Left hindlimb (tissue), 1 donor: ENCODE measurements at places on chromosomes 5 and 9.

GRCh38 chr9:78248635-78249034 lies 12.8 kb downstream of the CEP78 start:
- no peak for DNase-seq

DNA sequence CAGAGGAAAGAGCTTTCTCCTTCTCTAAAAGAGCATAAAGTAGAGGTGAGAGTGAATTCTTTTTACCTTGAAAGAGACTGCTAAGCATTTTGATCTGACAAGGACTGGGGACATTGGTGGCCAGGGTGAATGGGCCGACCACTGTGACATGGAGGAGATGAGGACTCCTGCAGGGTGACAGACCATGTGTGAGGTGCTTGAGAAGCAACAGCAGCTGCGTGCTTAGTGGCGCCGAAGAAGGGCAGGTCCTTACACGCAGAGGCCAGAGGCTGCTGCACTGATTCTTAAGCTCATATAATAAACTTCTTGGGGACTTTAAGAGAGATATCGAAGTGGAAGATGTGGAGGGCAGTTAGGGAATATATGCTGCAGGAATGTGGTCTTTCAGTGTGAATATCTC lies 8.7 kb upstream of the JAKMIP2 start:
- no peak for DNase-seq

DNA sequence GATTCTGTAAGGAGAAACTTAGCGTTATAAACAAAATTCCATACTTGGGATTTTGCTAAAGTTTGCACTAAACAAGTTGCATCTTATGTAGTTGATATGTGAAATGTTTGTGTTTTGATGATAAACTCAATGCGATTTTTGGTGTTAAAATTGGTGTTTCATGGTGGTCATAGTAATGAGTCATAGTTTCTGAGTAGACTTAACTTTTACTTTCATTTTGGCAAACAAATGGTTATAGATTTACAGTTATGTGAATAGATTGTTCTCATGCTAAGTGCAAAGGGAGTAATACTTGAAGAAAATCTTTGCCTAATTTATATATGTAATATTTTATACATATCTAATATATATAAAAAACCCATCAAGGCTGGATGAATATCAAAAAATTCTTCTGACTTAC lies 107.3 kb upstream of the ELAVL2 start:
- no peak for DNase-seq

GRCh38 chr5:50583621-50584020 lies 82.8 kb upstream of the PARP8 start:
- DNase-seq: no peak

DNA sequence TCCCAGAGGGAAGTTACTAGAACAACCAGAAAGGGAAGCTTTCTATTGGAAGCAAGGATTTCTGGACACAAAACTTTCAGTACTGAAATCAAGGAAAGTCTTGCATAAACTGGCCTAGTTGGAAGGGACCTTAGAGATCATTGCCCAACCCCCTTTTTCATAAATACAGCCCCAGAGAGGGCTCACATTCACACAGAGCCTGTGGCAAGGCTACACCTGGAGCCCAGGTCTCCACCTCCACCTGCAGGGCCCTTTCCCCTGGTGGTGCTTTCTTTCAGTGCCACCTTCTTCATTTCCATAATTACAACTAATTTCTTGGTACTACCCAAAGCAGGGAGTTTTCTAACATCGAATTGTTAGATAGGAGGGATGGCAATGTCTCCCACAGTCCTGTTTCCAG lies 85.7 kb downstream of the ADRB2 start:
- no peak for DNase-seq

DNA sequence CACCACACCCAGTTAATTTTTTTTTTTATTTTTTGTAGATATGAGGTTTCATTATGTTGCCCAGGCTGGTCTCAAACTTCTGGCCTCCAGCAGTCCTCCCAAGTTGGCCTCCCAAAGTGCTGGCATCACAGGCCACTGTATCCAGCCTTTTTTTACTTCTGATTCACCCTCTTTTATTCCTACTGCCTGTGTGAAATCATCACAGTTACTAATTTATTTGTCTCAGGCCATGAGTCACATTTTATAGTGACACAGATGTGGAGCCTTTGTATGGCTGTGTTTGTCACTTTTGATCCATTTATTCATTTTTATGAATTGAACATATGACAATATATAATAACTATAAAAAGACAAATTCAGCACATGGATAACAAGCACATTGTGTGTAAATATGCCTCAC lies 67.1 kb upstream of the SNX2 start:
- no peak for DNase-seq

DNA sequence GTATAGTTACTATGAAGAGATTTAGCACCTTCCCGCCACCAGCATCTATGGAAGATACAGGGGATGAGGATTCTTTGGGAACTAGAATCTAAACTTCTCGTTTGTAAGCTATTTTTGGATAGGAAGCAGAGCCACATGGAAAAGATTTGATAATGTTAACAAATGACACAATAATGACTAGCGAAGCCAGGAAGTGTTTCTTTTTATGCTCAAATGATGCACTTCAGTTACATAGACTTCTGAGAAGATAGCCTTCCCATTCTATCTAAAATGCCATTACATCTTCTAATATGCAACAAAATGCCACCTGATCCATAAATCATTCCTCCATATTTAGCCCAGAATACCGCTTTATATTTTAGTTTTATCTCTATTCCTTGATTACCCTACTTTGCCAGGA lies 17.0 kb upstream of the TNC start:
- no peak for DNase-seq
